ENCODE measurements at places on chromosomes 6 and 20.

DNA sequence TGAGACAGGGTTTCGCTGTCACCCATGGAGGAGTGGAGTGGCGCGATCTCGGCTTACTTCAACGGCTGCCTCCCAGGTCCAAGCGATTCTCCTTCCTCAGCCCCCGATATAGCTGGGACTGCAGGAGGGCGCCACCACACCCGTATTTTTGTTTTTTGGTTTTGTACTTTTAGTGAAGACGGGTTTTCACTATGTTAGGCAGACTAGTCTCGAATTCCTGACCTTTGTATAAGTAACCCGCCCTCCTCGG, 115.4 kb upstream of the BTN3A2 start:
- DNase-seq = no peak

DNA sequence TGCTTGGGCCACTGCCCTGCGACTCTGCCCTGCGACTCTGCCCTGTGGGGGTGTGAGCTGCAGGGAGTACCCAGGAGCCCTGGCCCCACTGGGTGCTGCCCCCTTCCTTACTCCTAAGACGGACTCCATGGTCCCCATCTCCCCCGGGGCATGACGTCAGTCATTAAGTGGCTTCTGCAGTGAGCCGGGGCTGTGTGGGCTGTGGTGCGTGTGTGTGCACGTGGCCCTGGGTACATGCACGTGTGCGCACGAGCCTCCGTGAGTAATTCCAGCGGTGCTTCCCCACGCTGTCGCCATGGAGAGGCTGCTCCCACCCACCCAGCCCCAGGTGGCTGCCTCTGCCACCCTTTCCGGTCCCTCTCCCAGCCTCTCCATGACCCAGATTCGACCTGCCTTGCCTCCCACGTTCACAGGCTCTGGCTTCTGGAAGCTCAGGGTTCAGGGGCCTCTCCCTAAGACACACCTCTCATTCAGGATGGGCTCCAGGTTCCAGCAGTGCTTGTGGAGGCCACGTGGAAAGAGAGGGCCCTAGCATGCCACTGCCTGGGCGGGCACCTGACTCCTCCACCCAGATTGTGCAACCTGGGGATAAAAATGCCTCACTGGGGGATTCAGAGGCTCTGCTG, 88.3 kb downstream of the DLGAP4 start:
- DNase-seq = no peak

DNA sequence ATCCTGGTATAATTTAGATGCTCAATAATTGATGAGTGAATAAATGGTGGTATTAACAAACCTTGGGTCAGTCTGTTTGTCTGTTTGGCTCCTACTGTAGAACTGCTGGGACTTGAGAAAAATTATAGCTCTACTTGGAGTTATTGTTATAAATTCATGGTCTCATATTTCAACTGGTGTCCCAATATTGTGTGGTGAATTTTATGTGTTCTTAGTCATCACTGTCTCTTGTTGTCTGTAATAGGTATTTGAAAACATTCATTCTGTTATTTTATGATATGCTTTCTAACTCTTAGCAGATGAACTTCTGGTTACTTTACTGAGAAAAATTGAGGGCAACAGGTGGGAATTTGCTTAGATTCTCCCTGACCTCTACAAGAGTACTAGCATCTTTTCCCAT, 221.4 kb downstream of the CDKAL1 start:
- DNase-seq = no peak

- no peak for DNase-seq
These were observed 105.5 kb downstream of the DHX35 start for GRCh38 chr20:39067526-39068216.

GRCh38 chr6:130018744-130019325, 454 bp downstream of the L3MBTL3 start:
- peak; percentile 19 for DNase-seq

GRCh38 chr20:43923322-43923721, 8.7 kb downstream of the TOX2 start:
- DNase-seq = no peak

- no peak for DNase-seq
These were observed 18.2 kb downstream of the PPARD start for GRCh38 chr6:35360349-35361138.

DNA sequence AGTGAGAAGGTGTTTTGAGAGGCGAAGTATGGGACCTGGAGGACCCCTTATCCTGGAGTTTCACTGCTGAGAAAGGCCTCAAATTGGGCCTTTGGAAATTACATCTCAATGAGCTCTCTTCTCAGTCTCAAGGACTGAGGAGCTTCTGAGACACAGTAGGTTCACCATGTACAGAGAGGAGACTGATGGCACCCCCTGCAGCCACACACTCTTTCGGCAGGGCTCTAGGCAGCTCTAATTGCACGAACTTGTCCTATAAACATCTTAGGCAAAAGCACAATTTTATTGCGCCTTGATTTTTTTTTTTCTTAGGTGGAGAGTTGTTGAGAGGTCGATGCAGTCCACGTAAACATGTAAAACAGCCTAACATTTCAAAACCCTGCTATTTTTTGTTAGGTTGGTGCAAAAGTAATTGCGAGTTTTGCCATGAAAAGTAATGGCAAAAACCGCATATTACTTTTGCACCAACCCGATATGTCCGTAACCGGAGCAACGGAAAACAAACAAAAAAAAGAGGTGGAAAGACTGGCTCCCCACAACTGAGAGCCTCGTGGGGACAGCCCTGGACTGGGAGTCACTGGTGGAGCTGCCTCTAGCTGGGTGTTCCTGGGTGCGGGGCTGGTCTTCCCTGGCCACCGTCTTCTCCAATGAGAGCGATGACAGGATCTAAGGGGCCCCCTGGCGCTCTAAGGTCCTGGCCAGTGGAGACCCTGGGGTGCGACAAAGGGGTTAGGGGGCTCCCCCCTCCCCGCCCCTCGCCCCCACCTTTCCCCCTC, 84.0 kb upstream of the EYA2 start:
- no peak for DNase-seq

DNA sequence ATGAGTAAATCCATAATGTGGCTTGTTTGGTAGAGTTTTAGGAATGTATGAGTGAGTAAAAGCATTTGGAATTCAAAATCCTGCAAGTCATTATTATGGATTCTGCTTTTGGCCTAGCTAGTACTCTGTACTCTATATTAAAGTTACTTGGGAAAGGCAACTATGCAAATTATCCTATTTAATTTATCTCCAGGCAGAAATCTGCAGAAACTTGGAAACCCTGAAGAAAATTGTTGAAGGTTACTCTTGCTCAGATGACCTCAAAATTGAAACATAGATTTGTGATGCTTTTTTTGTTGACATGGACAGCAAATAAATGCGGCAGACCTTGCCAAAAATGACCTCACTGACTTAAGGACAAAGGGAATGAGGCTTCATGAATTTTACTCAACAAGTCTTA, 477.1 kb upstream of the EYS start:
- no peak for DNase-seq

DNA sequence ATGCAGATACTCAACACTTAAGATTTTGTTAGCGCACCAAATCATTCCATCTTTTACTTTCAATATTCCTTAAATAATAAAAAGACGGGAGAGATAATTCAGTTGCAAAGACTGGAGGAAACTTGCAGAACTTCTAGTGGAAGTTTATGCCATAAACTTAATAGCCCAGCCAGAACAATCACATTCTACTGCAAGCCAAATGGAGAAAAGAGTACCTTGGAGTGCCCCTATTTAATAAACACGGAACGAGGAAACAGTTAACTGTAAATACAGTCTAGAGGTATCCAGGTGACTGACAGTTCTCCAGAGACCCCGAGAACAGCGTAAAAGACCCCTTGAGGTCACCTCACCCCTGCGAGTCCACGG, 635 bp downstream of the SLC35B3 start:
- DNase-seq = no peak

- DNase-seq = no peak
These were observed 42.4 kb downstream of the RTN4IP1 start for GRCh38 chr6:106586815-106587415.

- no peak for DNase-seq
These were observed 3.2 kb upstream of the PPP1R3G start for GRCh38 chr6:5081955-5082354.

- DNase-seq = no peak
These were observed 44.0 kb downstream of the SPDEF start for GRCh38 chr6:34511915-34512737.

- DNase-seq = no peak
These were observed 16.3 kb downstream of the BMP2 start for GRCh38 chr20:6783752-6784151.

- DNase-seq = no peak
These were observed 201.6 kb downstream of the ISM1 start for GRCh38 chr20:13422637-13423036.

DNA sequence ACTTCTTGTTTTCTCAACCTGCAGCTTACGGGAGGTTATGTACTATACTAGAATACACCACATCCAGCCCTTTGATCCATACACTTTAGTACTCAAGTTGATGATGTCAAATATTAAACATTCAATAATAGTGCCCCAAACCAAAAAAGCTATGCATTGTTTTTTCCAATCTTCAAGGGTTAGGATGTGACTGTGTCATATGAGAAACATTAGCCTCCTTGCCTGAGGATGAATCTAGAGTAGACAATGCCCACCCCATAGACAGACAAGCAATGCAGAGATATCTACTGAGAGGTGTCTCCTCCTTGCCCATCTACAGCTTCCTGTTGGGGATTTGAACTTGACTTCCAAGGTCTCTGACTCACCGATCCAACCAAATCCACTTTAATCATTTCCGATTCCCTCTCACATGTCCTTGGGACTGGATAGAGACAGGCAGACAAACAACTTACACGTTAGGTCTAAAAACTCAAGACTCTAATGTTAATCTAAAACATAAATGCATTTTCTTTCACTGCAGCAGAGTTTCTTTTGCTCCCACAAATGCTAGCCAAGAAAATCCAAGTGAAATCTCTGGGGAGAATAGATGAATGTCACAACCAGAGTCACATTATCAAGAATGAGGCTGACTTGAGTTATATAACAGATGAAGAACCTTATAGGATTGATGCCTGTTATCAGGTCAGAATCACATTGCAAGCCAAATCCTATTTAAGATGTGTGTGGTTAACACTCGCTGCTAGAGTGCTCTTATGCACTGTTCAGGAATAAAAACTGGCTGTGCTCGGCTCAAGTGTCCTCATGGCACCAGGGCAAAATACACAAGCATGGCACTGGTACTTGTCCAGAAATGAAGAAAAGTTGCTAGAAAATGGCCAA, 75.5 kb upstream of the TNFAIP3 start:
- no peak for DNase-seq

DNA sequence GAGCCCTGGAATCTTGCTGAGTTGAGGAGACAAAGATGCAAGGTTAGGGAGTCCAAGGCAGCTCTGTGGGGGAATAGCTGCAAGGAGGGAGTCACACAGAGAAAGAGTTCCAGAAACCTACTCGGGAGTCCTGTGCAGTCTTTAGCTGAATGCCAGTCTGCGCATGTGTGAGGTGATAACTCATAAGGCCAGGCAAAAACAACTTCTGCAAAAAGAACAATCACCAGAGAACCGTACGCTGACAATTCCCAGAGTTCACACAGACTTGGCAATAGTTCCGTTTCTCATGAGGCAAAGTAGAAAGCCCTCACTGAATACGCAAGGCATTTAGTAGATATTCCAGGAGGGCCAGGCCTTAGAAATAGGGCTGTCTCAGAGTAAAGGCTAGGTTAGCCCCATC, 135.2 kb upstream of the TAB2 start:
- no peak for DNase-seq

GRCh38 chr20:1875762-1876161, 19.4 kb upstream of the SIRPA start:
- no peak for DNase-seq

DNA sequence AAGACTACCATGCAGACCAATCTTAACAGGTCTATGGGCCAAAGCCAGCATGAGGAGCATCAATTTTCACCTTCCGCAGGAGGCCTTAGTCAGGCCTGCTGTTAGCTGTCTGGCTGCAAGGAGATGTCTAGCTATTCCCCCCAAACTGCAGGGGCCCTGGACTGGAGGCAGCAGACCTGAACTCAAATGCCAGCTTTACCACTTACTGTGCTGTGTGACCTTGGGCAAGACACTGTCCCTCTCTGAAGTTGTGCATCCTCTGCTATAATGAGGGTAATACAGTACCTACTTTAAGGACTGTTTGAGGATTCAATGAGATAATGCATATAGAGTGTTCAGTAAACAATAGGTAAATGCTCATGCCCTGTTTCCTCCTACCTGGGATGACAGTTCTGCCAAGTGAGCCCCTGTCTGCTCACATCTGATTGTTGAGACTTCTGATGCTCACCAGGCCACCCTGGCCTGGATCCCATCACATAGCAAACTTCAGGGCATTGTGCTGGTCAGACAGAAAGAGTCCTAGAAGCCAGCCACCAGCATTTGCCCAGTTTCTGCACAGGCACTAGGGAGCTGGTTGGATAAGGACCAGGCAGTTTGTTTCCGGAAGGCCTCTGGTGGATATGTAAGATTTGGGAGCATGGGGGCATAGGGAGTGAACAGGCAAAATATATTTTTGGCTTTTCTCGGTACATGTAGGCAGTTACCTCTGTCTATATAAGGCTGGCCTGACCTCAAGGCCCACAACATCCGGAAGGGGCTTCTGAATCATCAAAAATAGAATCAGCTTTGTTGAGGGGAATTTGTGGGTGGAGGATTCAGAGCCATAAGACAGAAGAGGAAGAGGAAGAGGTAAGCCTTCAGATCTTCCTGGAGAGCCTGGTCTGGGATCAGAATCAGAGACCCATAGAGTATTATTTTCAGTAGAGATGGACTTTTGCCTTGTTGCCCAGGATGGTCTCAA, 2.3 kb upstream of the OCSTAMP start:
- DNase-seq = no peak

GRCh38 chr6:49980898-49981297, 11.5 kb upstream of the DEFB113 start:
- DNase-seq = no peak

- DNase-seq = no peak
These were observed 110.0 kb upstream of the SLC22A23 start for GRCh38 chr6:3566812-3567211.

DNA sequence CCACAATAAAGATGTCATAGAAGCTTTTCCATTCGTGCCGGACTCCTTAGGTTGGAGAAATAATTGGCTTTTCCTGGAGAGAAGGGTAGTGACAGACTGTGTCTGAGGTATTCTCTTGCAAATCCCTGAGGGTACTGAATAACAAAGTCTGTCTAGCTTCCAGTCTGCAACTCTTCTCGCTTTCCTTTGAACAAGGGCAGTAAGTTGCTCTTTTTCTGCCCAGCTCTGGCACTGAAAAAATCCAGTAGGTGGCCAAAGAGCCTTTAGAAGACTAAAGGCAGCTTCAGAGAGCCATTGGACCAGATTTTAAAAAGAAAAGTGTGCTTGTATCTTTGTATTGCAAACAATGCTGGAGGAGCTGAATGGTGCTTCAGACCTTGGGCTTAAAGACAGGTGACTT, 20.7 kb upstream of the RREB1 start:
- peak; percentile 11 for DNase-seq

Data from CD8-positive, alpha-beta T cell (primary cell).